Activated CD4-positive, alpha-beta T cell treated with anti-CD3 and anti-CD28 coated beads, Interleukin-2, amount 50 U/mL, for 16 hours (primary cell): ENCODE measurements at places on chromosomes 6 and 20.

DNA sequence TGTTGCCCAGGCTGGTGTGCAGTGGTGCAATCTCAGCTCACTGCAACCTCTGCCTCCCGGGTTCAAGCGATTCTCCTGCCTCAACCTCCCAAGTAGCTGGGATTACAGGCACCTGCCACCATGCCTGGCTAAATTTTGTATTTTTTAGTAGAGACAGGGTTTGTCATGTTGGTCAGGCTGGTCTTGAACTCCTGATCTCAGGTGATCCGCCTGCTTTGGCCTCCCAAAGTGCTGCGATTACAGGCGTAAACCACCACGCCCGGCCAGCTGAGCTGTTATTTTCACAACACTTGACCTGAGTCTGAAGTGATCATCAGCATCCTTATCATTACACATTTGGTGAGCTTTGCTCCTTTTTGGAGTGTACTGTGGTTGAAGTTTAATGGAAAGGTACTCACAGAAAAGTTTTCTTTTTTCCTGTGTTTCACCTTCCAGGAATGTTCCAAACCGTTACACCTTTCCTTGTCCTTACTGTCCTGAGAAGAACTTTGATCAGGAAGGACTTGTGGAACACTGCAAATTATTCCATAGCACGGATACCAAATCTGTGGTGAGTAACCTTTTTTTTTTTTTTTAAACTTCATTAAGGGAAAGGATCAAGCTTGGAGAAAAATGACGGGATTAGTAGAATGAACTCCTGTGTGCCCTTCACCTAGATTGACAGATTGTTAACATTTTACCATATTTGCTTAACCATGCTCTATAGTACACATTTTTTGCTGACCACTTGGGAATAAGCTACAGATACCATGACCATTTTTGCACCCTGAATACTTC lies 9.7 kb downstream of the RNF114 start:
- no peak for DNase-seq

DNA sequence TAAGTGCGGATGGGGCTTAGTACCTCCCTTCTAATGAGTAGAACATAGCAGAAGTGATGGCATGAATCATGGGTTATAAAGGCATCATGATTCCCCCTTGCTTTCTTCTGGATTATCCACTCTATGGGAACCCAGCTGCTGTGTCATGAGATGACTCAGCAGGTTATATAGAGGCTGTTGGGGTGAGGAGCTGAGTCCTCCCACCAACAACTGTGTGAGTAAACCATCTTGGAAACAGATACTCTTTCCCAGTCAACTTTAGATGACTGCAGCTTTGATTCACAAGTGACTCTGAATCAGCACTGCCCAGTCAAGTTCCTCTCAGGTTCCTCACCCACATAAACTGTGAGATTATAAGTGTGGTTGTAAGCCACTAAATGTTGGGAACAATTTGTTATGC lies 46.3 kb downstream of the FAM83B start:
- DNase-seq: no peak

- DNase-seq: peak; percentile 93
These were observed at the start of gene HLA-DRA for GRCh38 chr6:32439602-32440214. Gene HLA-DRA, plus strand, starts transcription at chr6:32439887. Its CDS starts 64 bp downstream, at chr6:32439951.

GRCh38 chr6:31922942-31923341 lies 4.6 kb upstream of the C2 start:
- no peak for DNase-seq

GRCh38 chr20:62624325-62624690 lies 18.0 kb upstream of the SLCO4A1 start:
- no peak for DNase-seq

- DNase-seq: no peak
These were observed 9.5 kb upstream of the HLA-DOA start for GRCh38 chr6:33018904-33019303.

GRCh38 chr6:78845567-78845966 lies 21.8 kb upstream of the IRAK1BP1 start:
- DNase-seq: no peak

GRCh38 chr20:34293589-34293988 lies 9.6 kb downstream of the AHCY start:
- no peak for DNase-seq

DNA sequence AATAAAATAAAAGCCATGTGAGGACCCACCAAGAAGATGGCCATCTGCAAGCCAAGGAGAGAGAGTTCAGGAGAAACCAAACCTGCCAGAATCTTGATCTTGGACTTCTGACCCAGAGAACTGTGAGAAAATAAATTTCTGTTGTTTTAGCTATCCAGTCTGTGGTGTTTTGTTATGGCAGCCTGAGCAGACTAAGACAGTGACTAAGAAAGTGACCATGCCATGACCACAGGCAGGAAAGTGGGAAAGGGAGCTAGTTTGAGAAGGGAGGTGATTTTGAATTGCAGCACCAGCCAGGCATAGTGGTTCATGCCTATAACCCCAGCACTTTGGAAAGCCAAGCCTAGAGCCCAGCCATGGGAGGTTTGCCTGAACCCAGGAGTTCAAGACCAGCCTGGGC lies 21.9 kb upstream of the C6orf62 start:
- DNase-seq: no peak

GRCh38 chr6:36235309-36235708 lies 34.6 kb upstream of the PNPLA1 start:
- DNase-seq: no peak

DNA sequence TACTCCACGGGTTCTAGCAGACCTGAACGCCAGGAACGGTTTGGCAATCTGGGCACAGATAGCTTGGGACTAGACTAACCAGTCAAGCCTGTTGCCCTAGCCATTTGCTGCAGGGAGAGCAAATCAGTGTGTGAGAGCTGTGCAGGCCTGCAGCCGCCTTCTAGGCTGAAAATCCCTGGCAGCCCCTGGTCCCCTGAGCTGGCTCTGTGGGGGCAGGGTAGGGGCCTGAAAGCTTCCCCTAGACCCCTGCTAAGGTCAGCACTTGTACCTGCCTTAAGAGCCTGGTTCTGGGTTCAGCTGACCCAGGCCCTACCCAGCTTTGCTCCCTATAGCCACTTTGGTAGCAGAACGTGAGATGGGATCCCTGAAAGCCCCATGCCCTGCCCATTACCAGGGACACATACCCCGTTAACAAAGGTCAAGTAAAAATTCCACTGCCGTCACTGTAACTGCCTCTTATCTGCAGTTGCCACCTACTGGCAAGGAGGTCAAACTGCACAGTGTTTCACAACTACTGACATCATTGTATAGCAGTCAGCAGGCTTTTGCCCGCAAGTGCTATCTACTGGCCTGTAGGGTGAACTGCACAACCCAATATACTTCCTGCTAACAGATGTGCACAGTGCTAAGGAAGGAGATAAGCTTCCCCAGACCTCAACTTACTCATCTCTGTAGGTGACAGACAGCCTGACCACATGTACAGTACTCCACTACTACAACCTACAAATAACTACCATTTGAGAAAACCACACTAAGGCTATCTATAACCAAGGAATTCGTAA lies 95.1 kb upstream of the OLIG3 start:
- DNase-seq: peak; percentile 86
